Cerebellum (tissue), 4 donors: ENCODE measurements at places on chromosomes 7 and 10.

DNA sequence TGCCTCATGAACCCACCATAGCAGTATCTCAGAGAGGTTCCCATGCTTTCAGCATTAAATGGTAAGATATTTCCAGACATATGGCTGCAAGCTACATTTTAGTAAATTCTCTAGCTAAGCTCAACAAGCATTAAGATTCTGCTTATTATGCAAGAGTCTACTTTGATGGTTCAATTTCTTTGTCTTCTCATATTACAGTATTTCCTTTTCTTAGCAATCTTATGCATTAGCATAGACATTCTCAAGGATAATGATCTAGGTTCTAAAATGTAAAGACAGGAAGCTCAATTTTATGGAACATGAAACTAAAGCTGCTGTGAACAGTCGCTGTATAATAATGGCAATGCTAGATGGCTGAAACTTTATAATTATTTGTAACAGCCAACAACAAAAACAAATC is 39.2 kb downstream of the MEOX2 start:
- DNase-seq, result no peak

- no peak for DNase-seq
Observed at GRCh38 chr7:3641582-3641981, 340.5 kb downstream of the SDK1 start.

DNA sequence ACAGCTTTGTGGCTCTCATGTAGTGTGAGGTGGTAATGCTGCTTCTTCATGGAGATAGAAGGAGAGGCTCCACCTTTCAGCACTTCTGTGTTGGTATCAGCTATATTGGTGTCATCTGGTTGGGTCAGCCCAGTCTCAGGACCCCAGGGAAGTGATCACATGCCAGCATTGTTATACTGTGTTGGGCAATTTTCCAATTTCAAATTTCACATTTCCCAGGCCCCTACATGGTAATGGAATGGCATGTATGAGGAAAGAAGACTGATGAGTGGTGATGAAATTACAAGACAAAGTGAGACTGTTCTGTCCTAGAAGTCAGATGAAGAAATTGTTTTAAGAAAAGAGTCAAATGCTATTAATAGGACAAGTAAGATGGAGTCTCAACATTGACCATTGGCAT is 3.7 kb upstream of the AKR1C3 start:
- DNase-seq, result no peak

DNA sequence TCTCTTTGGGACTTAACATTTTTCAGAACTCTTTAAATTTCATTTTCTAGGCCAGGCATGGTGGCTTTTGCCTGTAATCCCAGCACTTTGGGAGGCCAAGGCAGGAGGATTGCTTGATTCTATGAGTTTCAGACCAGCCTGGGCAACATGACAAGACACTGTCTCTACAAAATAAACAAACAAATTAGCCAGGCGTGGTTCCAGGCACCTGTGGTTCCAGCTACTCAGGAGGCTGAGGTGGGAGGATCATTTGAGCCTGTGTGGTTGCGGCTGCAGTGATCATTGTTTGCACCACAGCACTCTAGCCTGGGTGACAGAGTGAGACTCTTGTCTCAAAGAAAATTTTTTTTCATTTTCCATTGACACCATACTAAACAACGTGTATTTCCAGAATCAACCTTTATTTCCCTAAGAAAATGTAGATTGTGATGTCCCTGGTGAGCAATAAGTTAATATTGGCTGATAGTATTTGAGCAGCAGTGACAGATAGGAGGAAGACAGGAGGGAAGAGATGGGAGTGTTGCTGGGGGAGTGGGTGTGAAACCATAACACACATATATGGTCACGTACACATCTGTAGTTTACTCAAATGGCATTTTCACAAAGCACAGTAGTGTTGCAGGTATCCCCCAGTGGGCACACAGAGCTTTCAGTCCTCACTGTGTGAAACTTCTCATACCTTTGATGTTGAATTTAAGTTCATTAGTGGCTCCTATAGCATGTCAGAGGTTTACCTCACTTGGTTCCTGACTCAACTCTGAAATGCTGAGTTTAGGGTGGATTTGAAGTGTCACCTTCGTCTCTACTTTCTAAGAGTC is 205.6 kb downstream of the AUTS2 start:
- DNase-seq, result no peak

GRCh38 chr7:39051707-39052106 is 74.0 kb downstream of the POU6F2 start:
- no peak for DNase-seq

GRCh38 chr10:27719052-27719451 is 26.6 kb downstream of the MKX start:
- no peak for DNase-seq

- DNase-seq, result no peak
Observed at GRCh38 chr10:86246279-86246940, 120.2 kb downstream of the GRID1 start.

GRCh38 chr7:151207315-151207714 is 3.0 kb downstream of the H2BK1 start:
- no peak for DNase-seq

- DNase-seq, result no peak
Observed at GRCh38 chr7:94403546-94403945, 8.9 kb downstream of the COL1A2 start.

DNA sequence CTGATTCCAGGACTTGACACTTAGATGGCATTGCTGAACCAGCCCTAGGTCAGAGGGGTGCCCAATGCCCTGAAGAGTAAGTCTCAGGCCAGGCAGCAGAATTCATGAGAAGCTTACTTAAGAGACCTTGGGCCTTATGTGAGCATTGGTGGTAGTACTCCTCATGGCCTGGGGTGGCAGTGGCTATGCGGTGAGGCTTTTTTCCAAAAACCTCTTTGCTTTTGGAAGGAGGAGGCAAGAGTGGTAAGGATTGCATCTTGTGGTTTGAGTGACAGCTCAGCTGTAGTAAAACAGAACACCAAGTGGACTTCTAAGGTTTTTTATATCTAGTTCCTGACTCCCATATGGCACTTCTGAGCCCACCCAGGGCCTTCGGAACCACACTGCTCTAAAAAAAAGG is 459.0 kb upstream of the STEAP1 start:
- DNase-seq, result no peak

- DNase-seq, result no peak
Observed at GRCh38 chr7:89336121-89336520, 540.6 kb upstream of the TEX47 start.

GRCh38 chr7:38524786-38525185 is 106.4 kb downstream of the AMPH start:
- no peak for DNase-seq

DNA sequence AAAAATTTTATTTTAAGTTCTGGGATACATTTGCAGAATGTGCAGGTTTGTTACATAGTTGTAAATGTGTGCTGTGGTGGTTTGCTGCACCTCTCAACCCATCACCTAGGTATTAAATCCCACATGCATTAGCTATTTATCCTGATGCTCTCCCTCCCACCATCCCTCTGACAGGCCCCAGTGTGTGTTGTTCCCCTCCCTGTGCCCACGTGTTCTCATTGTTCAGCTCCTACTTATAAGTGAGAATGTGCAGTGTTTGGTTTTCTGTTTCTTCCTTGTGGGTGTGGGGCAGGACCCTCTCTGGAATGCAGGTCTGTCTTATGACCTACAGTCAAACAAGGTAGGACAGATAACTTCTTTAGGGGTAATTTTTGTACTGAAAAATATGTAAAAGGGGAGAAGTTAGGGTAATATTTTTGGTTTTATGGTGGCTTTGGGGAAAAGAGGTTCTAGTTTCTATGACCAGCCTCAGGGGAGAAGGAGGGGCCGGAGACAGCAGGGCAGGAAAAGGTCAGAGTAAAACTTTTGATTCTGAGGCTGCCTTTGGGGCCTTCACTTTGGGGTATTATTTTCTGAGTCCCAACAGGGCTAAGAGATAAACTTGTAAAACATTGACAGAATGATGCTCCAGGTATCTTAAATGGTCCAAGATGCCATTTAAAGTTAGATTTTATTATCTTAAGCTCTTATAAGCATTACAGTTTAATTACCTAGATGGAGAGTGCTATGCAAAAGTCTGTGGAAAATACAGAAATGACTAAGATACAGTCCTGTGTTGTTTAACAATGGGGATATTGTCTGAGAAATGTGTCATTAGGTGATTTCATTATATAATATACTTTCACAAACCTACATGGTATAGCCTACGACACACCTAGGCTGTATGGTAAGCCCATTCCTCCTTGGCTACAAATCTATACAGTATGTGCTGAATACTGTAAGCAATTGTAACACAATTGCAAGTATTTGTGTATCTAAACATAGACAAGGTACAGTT is 354.8 kb downstream of the ABCA13 start:
- DNase-seq, result no peak

- DNase-seq, result no peak
Observed at GRCh38 chr10:132912713-132913558, 29.4 kb downstream of the CFAP46 start.

- peak; percentile 90 for DNase-seq
Observed at GRCh38 chr7:63925626-63926460, 72.8 kb upstream of the ZNF722 start.

DNA sequence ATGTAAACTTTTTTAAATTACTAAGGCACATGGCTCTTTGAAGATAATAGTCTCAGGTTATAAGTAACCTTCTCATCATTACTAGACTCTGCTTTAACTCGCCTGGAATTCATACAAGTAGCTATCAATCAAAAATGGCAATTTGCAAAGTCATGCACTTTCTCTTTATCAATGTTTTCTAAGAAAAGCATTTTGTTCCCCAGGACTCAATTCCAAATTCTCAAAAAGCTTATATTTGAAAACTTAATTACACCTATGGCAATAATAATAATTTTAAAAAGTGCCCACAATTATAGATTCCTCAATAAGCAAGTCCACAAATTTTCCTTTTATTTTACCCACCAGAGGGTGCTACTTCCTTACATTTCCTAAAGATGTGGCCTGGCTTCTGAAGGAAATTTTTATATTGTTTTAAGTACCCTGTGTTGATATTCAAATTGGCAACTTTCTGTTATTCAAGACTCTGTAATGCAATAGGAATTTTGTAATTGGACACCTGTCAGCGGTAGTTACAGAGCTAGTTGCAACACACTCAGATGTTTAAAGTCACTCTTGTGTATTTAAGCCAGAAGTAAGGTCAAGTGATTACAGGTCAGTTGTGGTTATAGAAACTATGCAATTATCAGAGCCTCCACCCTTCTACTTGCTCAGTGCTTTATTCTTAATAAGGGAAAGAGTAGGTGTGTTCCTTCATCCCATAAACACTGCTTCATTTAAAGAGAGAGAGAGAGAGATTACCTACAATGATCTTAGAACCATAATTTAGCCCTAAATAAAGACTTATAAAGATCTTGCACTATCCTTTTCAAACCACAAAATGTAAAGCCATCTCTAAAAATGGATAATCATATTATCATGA is 47.1 kb upstream of the HYAL4 start:
- no peak for DNase-seq

- peak; percentile 68 for DNase-seq
Observed at GRCh38 chr10:103493916-103494877, 692 bp downstream of the NEURL1 start.

- peak; percentile 45 for DNase-seq
Observed at GRCh38 chr7:27210441-27211083, 10.7 kb upstream of the HOXA13 start.

- no peak for DNase-seq
Observed at GRCh38 chr10:133403359-133403758, 9.4 kb downstream of the MTG1 start.

DNA sequence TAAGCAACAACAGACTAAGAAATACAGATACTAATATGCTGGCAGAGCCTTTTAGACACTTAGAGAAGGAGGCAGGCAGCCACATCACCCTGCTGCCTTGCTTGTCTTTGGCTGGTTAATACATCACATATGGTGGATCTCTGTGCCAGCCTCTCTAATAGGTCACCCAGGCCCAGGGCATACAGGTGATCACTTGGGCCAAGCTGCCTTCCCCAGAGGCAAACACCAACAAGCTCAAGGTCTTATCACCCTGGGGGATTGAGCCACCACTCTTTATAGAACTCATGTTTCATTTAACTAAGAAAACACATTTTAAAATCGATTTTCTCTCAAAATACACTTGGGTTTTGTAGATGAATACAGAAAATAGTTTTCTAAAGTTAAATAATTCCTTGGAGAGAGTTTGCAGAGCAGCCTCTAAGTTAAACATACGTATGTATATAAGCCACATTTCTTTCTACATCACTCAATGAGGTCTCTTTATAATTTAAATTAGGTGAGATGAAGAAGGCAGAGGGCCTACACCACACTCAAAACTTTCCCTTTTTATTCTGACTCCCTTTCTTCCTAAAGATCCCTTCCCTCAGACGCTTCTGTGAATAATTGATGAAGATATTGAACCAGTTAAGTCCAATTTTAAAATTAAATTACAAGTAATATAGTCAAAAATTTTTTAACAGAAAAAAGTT is 556.8 kb upstream of the GHITM start:
- peak; percentile 30 for DNase-seq

GRCh38 chr7:16839646-16840045 is 34.8 kb upstream of the AGR2 start:
- no peak for DNase-seq

- DNase-seq, result peak; percentile 0
Observed at GRCh38 chr7:86708031-86708680, 64.4 kb downstream of the GRM3 start.

DNA sequence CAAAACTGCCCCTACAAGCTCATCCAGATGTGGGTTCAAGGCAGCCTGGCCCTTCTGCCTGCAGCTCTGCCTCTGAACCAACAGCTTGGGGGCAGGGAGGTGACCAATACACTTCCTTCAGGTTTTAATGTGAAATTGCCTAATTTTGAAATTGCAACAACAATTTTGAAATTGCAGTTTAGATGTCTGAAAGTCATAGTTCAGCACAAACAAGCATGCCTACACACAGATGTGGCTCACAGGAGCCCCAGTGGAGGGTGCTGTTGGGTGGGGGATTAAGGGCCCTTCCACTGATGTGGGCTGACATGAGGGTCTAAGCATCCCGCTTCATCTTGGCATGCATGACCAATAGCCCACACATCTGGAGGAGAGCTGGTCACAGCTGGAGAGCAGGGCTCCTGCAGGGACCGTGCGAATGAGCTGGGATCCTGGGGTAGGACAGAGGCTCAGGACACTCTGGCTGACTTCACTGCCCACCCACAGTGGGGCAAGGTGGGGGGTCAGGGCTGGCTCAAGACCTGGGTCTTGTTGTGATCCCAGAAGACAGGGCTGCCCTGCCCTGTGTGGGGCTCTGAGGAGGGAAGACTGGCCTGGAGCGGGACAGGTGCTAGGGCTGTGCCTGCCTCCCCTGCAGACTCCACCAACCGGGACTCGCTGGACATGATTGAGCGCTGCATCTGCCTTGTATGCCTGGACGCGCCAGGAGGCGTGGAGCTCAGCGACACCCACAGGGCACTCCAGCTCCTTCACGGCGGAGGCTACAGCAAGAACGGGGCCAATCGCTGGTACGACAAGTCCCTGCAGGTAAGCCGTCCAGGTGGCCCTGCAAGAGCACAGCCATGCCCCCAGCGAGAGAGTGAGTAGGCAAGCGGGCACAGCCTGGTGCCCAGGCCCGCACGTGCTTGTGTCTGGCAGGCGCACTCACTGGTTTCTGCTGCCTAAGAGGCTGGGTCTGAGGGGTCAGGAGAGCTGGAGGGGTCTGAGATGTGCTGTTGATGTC is 32.3 kb downstream of the CHAT start:
- DNase-seq, result no peak
